ENCODE measurements at places on chromosomes 11 and 22.

- no peak for DNase-seq
Measured at GRCh38 chr11:69133251-69133650, 22.5 kb upstream of the SMIM38 start.

GRCh38 chr22:40982482-40983385 is 31.6 kb downstream of the RBX1 start:
- DNase-seq: no peak

DNA sequence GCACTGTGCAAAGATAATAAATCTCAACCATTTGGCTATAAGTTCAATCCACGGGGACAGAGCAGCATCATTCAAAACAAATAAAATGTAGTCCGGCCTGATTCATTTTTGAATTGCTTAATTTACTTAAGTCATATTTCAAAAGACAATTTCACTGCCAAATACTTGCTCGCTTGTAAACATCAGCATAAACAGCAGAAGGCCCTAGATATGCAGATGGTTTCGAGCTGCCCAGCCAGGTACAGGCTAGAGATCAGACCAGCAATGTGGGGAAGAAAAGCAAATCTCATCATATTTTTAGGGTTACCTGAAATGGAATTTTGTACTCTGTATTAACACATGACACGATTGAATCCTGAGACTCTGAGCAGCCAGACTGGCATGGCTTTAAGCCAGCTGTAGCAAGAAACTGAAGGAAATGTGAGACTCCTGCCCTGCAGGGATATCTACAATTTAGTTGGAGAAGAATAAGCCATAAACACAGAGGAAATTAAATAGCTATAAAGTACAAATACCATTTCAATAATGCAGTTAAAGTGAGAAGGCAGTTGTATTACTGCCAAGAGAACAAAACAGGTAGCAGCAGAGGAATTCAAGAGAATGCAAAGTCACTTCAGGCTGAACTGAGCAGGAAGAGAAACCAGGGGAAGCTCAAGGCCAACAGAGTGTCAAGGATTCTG is 440.3 kb downstream of the ETS1 start:
- no peak for DNase-seq

- peak; percentile 75 for DNase-seq
Measured at GRCh38 chr11:44775366-44775984, 48.7 kb downstream of the TSPAN18 start.

- DNase-seq: no peak
Measured at GRCh38 chr11:108853864-108854263, 189.0 kb downstream of the DDX10 start.

GRCh38 chr22:37425369-37425768 is 1.9 kb downstream of the ELFN2 start:
- DNase-seq: no peak

- no peak for DNase-seq
Measured at GRCh38 chr11:47979378-47980087, 826 bp upstream of the PTPRJ start.

DNA sequence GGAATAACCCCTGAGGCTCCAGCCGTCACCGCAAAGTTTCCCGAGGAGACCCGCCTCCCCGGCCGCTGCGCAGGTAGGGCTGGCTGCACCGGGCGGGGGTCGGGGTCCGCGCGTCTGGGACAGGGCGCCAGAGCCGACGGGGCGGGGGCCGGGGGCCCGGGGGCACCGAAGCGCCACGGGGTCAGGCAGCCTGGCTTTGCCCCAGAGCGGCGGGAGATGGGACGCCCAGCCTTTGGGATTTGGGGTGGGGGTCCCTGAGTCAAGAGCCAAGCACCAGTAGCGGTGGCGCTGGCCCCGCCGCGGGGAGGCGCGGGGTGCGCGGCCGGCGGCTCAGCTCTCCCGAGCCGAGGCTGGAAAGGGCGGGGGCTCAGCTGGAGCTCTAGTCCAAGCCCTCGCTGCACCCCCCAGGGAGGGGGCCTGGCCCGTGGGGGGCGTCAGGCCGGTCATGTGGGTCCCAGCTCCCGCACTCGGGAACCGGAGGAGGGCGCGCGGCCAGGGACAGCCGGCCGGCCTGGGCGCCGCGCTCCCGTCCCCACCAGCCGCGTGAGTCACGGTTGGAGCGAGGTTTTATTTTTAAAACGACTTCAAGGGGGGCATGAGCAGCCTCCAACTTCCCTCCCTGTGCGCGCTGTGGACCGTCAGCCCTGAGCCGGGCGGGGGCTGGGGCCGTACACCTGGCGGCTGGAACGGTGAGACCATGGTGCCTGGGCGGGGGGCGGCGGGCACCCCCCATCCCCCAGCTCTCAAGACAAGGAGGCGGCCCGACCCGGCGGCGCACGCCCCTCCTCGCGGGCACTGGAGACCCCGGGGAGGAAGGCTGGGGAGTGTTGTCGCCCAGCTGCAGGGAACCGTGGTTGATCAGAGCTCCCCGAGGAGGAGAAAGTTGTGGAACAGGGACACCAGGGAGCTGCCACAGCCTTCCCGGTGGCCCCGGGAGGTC is 626 bp downstream of the FLRT1 start:
- DNase-seq: peak; percentile 69

DNA sequence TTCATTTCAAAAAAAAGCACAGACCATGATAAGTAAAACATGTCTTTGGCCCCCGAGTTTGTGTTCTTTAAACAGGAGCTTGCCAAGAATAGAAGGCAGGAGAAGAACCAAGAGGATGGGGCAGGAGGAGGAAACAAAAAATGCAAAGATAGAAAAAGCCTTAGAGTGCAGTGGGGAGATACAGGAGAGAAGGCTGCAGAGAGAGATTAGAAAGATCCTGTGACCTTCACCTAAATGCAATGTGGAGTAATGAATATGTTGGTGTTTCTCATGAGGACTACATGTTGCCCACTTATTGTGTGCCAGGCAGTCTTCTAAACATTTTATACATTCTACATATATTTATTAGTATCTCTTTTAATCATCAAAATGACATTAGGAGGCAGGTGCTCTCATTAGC is 2.3 kb upstream of the APLNR start:
- no peak for DNase-seq

- DNase-seq: no peak
Measured at GRCh38 chr11:101346591-101346990, 217.0 kb upstream of the PGR start.

DNA sequence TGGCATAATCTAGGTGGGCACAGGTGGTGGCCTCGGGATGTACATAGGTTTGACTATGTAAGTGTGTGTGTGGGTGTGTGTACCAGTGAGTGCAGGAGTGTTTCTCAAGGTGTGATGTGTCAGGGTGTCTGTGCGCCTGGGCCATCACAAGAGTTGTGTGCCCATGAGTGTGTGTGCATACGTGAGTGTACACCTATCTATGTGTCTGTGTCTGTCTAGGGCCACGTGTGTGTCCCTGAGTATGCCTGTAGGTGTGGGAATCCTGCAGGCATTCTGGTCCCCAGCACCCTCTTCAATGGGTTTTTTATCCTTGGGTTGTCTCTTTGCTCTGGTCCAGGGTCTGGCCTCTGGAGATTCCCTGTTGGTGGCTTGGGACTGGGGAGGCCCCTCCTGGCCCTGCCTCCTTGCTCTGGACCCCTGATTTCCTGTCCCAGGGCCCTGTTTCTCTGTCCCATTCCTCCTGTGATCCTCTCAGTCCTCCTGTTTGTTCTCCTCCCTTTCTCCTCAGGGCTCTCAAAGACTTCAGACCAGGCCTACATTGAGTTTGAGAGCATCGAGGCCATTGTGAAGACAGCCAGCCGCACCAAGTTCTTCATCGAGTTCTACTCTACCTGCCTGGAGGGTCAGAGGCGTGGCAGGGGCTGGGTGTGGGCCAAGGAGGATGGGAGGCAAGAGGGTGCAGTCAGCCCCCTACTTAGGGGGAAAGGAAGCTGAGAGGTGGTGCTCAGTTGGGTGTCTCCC is 9.4 kb downstream of the INPPL1 start:
- no peak for DNase-seq

DNA sequence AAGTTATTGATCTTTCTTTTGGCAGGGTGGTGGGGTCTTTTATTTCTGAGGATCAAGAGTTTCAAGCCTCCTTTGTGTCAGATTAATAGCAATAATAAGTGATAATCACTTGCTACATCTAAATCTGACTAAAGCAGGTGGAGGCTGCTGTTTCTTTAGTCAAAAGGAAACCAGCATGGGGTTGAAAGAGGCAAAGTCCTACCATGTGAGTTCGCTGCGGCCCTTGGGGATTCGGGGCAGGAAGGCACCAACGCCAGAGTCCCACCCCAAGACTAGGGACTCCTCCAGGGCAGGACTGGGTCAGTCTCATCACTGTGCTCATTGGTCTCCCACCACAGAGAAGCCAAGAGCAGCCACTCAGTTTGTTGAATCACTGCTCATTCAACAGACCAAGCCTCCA is 73.0 kb downstream of the TENM4 start:
- no peak for DNase-seq

- peak; percentile 44 for DNase-seq
Measured at GRCh38 chr11:44631831-44632230, 66.4 kb downstream of the CD82 start.

DNA sequence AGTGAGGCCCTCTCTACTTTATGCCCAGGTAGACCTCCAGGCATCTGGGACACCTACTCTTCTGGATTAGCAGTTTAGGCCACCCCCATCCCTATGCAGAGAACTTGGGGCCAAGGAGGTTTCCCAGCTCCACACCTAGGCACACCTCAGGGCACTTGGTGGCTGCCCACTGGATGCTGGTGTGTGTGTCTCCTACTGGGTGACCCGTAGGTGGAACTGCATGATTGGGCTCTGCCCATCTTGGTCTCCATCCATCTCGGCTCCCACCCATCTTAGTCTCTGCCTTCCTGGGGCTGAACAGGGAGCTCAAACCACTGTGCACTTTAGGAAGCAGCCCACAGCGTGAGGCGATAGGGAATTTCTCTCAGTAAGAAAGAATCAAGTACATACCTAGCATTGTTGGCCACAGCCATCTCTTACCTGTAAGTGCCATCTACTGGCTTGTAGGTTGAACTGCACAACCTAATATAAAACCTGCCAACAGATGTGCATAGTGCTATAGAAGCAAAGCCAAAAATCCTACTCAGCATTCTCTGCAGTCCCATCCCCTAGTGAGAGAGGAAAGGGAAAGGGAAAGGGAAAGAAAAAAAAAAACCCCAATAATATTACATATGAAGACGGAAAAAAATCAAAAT is 61.6 kb upstream of the PTPN5 start:
- no peak for DNase-seq

DNA sequence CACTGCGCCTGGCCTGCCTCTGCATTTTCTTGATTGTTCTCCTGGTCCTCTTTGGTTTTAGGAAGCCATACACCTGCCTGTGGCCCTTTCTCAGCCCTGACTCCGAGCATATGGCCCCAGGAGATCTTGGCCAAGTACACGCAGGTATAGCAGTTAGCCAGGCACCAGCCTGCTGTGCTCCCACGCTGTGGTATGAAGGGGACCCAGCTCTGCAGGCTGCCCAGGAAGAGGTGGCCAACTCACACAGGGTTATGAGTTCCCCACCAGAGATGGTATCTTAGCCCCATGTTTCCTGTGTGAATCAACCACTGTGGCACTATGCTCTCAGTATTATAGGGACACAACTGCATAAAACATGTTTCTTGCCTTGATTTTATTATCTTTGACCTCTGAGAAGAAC is 31.1 kb downstream of the SGSM3 start:
- DNase-seq: peak; percentile 46

DNA sequence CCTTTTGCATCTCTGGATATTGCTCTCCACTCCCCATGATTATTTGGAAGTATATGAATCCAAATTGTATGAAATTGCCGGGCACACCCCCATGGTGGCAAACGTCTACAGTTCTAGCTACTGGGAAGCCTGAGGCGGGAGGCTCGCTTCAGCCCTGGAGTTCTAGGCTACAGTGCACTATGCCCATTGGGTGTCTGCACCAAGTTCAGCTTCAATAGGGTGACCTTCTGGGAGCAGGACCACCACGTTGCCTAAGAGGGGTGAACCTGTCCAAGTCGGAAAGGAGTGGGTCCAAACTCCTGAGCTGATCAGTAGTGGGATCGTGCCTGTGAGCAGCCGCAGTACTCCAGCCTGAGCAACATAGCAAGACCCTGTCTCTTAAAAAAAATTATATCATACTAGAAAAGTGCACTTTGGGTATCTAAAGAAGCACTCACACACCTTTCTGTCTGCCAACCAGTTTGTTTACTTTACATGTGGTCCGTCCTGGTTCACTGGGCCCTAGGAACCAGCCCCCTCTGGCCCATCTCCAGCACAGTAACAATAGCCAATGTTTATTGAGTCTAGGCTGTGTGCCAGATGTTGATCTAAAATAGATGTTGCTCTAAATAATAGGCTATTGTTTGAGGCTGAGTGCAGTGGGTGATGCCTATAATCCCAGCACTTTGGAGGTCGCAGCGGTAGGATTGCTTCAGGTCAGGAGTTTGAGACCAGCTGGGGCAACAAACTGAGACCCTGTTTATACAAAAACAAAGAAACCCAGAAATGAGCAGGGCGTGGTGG is 16.4 kb upstream of the KAT5 start:
- peak; percentile 70 for DNase-seq

GRCh38 chr11:30002157-30002785 is 14.6 kb downstream of the KCNA4 start:
- no peak for DNase-seq

DNA sequence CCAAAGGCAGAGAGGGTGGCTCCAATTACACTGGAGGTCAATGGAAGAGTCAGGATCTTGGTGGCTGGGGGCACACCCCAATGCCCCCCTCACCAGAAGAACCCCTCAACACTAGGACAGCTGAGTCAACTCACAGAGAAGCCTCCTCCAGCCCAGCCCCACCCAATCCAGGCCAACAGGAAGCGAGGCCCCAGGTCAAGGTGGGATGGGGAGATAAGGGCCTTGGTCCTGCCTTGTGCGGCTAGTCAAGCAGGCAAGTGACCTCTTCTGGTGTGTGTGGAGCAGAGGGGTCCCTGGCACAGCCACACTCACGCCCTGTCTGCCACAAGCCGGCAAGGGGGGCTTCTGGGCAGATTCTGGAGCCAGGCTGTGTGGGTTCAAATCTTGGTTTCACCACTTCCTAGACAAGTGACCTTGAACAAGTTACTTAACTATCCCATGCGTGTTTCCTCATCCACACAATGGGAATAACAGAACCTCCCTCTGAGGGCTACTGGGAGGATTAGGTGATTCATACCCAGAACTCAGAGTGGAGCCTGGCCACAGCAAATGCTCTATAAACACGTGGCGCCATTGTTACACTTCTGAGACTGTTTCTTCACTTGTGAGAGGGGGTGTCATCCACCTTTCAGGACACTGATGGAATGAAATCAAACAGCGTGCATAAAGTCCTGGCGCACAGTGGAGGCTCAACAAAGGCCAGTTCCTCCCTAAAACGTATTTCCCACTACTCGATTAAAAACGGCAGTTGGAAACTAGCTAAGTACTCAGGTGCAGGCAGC is 3.2 kb downstream of the TTLL12 start:
- no peak for DNase-seq

GRCh38 chr11:135037828-135038227 is 625.8 kb upstream of the B3GAT1 start:
- DNase-seq: no peak

DNA sequence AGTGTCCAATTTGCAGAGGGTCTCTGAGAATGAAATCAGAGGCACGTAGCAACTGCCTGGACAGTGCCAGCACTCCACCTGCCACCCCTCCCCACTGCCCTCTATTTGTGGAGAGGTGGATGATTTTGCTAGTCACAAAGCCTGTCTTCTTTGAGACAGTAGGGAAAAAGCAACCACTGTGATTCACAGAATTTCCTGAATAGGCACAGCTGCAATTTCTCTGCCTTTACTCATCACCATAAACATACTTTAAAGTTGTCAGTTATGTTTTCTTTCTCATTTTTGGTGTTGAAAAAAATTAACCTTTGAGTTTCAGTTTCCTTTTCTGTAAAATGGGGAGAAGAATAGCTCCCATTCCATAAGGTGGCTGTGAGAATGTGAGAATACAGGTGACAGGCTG is 134.3 kb downstream of the TEAD1 start:
- no peak for DNase-seq

All from pancreas (tissue), 10 donors.